ENCODE measurements at places on chromosomes 7 and 10.

DNA sequence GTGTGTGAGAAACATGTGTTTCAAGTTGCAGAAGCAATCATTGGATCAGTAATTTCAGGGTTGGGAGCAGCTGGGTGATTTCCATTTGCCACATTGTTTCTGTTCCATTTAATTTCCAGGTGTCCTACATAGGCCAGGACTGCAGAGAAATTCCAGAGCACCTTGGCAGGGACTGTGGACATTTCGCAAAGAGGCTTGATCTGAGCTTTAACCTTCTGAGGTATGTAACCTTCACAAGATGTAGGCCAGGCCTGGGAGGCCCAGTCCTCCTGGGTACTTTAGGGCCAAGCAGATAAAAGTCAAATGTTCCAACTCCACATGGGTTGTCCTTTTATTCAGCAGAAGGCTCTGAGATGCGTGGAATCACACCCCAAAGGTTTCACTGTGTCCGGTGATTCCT is 6.9 kb downstream of the LRMDA start:
- DNase-seq = no peak

GRCh38 chr10:91635401-91636400 is 2.8 kb upstream of the PPP1R3C start:
- no peak for DNase-seq

DNA sequence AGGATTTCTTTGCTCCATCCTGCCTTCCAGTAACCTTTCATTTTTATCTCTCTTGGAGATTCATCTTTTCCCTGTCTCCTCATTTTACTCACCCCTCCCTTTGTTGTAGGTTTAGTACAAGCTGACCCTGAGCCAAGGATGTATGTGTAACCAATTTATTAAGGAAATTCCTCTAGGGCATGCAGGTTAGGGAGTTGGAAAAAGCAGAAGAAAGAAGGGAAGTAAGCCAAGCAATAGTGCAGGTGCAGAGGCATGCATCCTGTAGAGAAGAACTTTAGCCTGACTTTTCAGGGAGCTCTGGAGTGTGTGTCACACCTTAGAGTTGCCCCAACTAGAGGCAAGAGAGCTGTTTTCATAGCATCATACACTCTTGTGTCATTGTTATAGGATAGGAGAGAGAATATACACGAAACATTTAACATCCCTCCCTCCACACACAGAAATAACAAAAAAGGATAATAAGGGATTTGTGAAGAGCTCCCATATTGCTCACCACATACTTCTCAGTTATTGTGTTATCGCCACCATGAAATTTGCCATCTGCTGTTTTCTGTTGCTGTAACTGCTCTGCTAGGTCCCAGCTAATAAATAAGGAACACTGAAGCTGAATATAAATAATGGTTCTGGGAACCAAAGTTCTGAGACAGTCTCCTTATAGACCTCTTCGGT is 21.8 kb upstream of the SEMA3C start:
- no peak for DNase-seq

GRCh38 chr10:79066411-79067240 is 2.1 kb upstream of the ZMIZ1 start:
- DNase-seq = no peak

- DNase-seq = no peak
These were observed 21.6 kb upstream of the GIMAP8 start for GRCh38 chr7:150428671-150429451.
